ENCODE measurements at places on chromosomes 16 and 17.
A peak's percentile ranks its signal among the peaks of the same experiment; 100 is the strongest.

DNA sequence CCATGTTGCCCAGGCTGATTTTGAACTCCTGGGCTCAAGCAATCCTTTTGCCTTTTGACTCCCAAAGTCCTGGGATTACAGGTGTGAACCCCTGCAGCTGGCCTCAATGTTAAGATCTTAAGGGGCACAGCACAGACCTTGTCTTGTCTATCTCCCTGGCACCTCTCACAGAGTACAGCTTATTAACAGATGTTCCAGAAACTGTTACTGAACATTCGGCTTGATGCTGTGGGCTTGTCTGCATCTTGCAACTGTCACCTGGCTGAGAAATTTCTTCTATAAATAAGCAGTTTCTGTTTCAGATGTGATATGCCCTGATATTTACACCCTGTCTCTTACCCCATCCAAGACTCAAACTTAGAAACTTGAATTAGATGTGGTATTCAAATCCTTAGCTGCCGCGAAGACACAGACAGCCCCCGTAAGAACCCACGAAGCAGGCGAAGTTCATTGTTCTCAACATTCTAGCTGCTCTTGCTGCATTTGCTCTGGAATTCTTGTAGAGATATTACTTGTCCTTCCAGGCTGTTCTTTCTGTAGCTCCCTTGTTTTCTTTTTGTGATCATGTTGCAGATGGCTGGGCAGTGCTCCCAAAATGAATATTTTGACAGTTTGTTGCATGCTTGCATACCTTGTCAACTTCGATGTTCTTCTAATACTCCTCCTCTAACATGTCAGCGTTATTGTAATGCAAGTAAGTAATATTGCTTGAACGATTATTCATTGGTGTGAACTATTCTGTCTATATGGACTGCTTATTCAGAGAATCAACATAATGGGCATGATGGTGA, at the start of gene TNFRSF17:
TSS of gene TNFRSF17 (plus strand) at position 450 of the 791 bp plus-strand sequence. CDS start at position 565, 115 bp downstream.
- DNase-seq, result no peak

GRCh38 chr17:48546137-48546923, 1.4 kb upstream of the HOXB2 start:
- DNase-seq, result no peak

- DNase-seq, result peak; percentile 52
Observed at GRCh38 chr16:287298-287811, 4.4 kb downstream of the PDIA2 start.

- DNase-seq, result no peak
Observed at GRCh38 chr17:21058098-21058893, 15.5 kb upstream of the USP22 start.

DNA sequence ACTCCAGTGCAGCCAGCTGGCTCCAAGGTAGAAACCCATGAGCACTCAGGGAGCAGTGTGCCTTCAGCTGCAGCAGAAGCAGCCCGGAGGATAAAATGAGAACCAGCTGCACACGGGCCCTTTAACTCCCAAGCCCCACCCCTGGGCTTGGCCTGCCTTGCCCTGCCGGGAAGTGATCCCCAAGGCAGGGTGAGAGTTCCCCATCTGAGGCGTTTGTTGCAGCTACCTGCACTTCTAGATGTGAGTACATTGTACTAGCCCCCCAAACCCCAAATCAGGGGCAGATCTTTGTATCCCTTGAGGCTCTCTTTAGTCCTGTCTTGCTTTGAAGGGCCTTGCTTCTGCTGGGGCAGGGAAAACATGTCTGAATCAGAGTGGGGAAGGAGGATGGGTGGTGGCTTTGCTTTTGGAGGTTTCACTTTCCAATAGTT, at the start of gene MVP:
TSS of gene MVP (plus strand) at position 192 of the 431 bp plus-strand sequence. CDS start 10,088 bp downstream, outside the sequence.
- no peak for DNase-seq

- no peak for DNase-seq
Observed at GRCh38 chr16:2974319-2975056, 5.3 kb downstream of the PAQR4 start.

DNA sequence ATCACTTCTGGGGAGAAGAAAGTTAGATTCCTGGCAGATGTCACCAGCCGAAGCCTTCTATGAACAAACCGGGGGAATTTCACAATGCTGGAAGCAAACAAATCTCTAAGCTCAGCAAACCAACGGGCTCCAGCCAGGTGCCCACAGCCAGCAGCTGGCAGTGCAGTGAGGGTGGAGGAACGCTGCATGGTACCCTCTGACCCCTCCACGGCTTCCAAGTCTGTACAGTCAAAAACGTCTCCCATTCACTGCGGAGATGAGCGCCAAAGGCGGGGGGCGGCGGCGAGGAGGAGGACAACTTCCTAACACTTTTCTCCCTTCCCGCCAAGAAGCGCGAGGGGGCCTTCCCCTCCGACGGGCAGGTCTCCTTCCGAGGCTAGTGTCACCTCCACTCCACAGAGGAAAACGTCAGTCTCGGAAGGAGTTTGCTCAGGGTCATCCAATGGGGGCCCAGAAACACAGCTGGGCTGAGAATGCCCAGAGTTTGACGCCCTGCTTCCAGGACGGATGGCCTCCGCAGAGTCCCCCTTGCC, 924 bp downstream of the ZNF598 start:
- no peak for DNase-seq

- DNase-seq, result no peak
Observed at GRCh38 chr16:55911616-55912015, 36.4 kb upstream of the CES5A start.

GRCh38 chr16:81547939-81548216, 103.3 kb downstream of the CMIP start:
- no peak for DNase-seq

DNA sequence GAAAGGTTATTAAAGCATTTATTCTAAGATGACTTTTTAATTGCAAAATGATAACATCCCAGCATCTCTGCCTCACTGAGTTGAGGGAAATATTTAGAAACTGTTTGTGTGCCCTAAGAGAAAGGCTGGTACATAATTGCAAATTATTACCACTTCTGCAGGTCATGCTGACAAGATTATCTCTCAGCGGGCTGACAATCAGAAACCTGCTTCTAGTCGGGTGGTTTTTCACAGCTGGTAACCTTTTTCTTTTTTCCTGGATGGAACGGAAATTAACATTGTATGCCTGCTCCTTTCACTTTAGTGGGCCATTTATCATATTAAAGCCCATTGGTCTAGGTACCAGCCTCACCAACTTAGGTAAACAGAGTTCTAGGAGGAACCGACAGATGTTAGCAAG, 17.0 kb upstream of the NUDT7 start:
- no peak for DNase-seq

DNA sequence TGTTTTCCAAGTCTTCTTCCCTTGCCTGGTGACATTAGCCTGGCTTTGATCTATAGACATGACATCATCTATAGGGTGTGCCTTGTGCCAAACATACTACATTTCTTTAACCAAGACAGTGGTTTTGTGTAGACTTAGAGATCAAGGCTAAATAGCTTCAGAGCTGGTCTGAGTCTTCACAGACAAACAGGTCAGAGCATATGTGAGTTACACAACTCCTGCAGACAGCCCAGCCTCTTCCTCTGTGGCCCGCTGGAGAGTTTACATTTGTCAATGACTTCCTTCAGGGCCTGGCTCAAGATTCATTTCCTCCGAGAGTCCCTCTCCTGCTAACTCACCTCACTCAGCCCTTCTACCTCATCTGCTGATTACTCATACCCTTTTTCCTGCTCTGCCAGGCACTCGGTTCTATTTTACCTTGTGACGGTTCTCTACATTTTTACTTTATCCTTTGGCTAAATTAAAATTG, 73.1 kb upstream of the TANC2 start:
- DNase-seq, result no peak

- DNase-seq, result no peak
Observed at GRCh38 chr17:14942526-14943190, 322.5 kb downstream of the PMP22 start.

DNA sequence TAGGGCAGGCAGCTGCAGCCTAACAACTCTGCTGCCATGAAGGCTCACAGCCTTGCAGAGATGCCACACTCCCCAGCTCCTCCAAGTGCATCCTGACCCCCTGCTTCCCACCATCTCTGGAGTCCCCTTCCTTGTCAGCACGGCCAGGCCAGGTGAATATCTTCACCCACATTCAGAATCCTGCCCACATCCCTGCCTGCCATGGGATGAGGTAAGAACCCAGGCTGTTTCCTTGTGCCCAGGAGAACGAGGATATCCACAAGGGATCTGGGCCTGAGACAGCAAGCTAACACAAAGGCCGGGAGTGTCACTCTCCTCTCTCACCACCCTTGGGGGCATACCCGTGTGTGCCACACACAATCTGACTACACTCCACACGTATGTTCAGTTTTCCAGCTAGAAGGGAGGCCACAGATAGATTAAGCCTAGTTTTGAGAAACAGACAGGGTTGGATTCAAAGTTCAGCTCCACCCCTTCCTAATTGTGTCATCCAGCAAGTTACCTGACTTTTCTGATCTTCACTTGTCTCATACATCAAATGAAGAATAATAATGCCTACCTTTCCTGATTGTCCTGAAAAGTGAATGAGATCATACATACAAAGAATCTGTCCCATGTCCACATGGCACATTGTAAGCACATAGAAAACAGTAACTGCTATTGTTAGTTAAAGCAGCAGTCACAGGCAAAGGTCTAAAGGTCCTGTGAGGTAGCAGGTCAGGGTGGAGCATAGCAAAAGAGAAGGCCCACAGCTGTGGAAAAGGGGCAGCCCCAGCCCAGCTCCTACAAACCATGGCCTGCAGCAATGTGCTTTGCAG, 17.4 kb upstream of the SUPT4H1 start:
- DNase-seq, result no peak

DNA sequence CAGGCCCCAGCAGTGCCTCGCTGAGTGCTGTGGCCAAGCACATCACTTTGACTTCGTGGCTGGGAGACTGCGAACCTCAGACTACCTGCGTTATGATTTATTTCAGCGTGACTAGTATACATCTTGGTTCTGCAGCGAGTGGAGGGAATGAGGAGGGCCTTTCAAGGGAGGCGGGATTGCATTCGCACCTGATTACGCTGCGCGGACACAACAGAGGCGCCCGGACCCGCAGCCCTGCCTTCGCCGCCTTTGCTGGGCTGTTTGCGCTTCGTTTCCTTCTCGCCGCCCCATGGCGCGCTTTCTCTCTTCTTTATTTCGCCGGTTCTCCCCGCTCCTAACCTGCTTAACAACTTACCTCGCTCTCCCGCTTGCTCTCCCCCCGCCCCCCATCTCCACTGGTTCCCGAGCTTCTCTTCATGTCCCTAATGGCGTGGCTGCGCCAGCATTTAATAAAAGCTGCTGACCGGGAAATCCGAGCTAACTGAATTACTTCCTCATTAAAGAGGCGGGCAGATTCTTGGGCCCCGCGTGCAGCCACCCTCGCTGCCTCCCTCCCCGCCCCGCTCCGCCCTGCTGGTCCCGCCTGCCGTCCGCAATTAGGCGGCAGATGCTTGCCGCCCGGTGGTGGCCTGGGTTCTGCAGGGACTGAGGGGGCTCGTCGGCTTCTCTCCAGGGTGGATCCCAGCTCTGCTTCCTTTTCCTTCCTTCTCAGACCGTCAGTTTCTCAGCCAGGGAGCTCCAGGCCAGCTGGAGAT, 257.6 kb upstream of the SDK2 start:
- no peak for DNase-seq

DNA sequence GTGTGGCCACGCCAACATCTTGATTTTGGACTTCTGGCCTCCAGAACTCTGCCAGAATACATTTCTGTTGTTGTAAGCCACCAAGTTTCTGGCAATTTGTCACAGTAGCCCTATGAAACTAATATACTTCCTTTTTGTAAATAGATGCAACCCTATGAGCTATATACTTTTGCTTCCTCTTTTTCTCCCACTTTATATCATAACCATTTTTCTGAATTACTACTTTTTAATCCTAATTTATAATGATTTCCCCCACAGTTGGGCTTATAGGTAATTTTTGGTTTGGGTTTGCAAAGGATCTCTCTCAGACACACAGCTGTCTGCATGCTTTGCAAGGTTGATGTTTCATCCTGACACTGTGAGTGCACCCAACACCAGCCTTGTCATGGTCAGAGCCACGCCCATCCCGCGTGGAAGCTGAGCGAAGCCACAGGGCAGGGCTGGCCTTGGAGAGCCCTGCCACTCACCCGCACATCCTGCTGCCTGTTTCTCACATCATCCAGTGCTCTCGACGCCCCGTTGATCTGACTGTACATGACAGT, 5.8 kb downstream of the TRIM25 start:
- no peak for DNase-seq

DNA sequence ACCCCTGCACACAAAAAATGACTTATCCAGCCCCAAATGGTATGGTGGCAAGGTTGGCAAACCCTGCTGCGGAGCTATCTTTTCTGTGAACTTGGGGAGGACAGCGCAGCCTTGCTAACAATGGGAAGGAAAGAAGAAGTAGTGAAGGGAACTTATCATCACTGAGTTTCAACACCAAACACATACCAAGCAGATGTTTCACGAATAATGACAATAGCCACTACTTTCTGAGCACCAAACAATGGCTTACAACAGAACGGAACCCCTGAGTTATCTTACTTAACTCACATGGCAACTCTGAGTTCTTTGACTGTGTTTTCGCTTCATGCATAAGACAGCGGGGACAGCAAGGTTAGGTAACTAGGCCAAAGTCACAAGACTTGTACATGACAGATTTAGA, 148.9 kb downstream of the XYLT1 start:
- no peak for DNase-seq

DNA sequence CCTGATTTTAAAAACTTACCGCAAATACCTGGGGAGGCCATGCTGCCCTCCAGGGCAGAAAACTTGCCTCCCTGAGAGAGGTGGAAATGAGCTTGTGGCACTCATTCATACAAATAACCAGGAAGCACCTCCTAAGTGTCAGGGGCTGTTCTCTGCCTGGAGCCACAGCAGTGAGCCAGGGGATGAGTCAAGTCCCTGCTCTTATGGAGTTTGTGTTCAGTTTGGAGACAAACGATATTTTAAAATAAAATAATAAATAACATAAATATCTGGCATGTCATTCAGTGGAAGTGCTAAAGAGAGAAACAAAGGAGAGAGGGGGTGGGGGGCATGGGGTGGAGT, 313.8 kb downstream of the C16orf95 start:
- no peak for DNase-seq

- no peak for DNase-seq
Observed at GRCh38 chr16:68179196-68179795, 56.6 kb downstream of the ESRP2 start.

DNA sequence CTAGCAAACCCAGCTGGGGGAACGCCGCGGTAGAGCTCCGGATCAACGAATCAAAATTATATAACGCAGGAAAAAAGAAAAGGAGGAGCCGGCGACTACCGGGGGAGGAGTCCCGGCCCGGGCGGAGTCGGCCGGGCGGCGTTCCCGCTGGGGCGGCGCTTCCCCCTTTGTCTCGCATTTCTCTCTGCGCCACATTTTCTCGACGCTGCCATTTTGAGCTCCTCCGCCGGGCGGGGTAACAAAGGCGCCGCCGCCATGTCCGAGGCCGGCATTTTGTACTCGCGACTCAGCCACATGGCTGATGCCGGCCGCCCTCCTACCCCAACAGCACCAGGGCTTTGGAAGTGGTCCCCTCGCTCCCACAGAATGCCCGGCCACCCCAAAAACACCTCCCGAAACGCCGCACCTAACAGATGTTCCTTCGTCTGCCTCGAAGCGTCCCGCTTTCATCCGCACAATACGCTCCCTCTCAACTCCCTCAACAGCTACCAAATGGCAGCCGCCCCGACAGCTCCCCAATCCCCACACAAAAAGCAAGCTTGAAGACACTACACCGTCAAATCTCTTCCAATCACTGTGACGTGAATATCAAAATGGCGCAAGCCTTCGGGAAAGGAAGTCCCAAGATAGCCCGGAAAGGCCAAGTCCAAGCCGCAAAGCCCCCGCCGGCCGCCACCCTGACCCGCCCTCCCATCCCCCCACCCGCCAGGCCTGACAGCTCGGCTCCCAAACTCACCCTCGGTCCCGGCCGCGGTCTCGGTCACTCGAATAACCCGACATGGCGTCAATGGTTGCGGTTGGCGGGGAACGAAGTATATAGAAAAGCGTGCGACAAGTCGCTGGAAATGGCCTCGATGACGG, 519 bp downstream of the DDX5 start:
- DNase-seq, result peak; percentile 86
